T-helper 2 cell (primary cell): ENCODE measurements at places on chromosomes 5 and 9.

- no peak for DNase-seq
These were observed 446.4 kb downstream of the ISL1 start for GRCh38 chr5:51829691-51830090.

- no peak for DNase-seq
These were observed 30.1 kb upstream of the SNX24 start for GRCh38 chr5:122815218-122815767.

DNA sequence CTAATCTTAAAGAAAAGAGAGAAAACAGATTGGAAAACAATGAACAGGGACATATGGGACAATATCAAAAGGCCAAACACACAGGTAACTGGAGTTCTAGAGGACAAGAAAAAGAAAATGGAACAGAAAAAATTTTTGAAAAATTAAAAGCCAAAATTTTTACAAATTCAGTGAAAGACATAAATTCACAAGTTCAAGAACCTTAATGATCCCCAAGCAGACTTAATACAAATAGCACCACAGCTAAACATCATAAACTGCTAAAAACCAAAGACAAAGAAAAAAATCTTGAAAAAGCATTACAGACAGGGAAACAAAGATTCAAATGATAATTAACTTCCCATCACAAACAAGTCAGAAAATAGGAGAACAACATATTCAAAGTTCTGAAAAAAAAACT is 338.5 kb upstream of the SLC30A5 start:
- DNase-seq = no peak

DNA sequence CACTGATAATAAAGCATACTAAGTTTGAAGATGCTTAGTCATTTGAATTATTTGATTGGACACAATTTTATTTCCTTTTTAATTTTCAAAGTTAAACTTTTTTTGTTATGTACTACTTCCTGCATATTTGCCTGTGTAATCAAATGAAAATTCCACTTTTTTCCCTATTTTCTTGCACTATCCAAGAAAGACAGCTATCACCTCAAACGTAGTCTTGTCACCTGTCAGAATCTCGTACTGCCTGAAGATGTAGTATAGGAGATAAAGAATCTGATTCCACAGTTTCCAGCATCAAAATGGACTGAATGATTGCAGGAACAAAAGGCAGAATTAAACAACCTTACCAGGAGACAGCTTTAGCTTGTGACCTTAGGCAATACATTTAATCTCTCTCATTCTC is 818.8 kb downstream of the MAT2B start:
- DNase-seq = no peak

- peak; percentile 48 for DNase-seq
These were observed 151.1 kb upstream of the ERCC6L2 start for GRCh38 chr9:95724253-95724991.
